ENCODE measurements at places on chromosomes 16 and 17.

DNA sequence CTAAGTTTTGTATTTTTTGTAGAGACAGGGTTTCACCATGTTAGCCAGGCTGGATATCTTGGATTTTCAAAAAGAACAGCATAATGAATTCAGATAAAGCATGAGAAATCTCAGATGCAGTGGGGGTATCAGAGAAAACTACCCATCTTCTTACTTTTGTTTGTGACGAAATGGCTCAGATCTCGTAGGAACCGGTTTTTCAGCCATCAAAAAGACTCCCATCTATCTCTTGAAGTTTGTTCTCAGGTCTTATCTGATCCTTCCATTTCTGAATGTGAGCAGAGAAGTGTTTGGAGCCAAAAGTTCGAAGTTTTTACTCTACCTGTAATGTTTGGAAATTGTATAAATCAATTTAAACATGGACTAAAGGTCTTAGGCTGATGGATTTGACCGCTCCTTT lies 57.2 kb downstream of the LDHD start:
- no peak for DNase-seq

DNA sequence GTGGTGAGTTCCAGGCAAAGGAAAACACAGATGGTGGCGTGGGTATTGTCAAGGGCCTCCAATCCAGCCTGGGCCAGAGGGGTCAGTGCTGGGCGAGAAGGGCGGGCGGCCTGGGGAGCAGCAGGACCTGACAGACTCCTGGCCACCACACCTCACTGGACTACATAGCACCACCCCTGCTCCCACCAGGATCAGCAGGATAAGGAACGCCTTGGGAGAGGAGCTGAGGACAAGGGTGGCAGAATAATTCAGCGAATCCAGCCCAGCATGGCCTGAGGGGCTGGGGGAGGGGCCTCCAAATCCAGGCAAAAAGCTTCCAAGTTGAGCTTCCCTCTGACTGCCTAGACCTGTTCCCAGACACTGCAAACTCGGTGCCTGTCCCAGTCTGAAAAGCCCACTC lies 6.5 kb downstream of the DLX4 start:
- DNase-seq: no peak

DNA sequence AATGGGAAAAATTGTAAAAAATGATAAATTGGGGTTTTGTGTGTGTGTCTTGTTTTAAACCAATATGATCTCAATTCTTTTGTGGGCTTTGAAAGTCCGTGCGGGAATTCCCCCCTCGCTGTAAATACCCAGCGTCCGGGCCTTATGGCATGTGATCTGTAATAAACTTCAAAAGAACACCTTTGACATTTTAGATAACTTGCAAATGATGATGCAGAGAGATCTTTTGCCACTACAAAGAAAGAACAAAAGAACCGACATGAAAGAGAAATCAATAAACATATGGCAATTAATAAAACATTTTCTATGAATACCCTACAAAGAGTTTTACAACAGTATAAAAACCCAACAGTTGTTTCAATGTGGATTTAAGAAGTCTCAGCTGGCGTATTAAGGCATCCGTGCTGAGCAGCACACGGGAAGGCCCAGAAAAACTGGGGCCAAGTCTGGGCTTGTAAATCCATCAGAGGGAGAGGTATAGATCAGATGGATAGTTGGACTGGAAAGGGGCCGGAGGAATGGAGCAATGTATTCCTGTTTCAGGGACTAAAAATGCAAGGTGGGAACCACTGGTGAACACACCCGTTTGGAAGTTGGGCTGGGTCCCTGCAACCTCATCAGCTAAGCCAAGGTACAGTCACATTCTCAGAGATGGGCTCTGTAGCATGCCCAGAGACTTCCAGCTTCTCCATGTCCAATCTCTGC lies 115.2 kb downstream of the IRX5 start:
- DNase-seq: no peak

DNA sequence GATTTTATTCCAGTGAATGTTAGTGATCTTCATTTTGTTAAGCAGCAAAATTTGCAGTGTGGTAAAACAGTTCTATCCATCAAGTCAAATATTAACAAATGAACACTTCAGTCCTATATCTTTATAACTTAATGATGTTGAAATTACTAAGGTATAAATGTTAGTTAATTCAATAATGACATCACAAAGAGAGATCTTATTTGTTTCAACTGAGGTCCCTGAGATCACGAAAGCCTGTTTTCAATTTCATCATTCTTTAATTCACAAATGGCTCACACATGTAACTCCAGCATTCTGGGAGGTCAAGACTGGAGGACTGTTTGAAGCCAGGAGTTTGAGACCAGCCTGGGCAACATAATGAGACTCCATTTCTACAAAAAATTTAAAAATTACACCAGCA lies 13.9 kb downstream of the SMURF2 start:
- DNase-seq: no peak

- no peak for DNase-seq
These were observed 13.9 kb upstream of the KRTAP17-1 start for GRCh38 chr17:41329279-41329948.

- no peak for DNase-seq
These were observed 6.8 kb upstream of the FLYWCH1 start for GRCh38 chr16:2904922-2905240.

DNA sequence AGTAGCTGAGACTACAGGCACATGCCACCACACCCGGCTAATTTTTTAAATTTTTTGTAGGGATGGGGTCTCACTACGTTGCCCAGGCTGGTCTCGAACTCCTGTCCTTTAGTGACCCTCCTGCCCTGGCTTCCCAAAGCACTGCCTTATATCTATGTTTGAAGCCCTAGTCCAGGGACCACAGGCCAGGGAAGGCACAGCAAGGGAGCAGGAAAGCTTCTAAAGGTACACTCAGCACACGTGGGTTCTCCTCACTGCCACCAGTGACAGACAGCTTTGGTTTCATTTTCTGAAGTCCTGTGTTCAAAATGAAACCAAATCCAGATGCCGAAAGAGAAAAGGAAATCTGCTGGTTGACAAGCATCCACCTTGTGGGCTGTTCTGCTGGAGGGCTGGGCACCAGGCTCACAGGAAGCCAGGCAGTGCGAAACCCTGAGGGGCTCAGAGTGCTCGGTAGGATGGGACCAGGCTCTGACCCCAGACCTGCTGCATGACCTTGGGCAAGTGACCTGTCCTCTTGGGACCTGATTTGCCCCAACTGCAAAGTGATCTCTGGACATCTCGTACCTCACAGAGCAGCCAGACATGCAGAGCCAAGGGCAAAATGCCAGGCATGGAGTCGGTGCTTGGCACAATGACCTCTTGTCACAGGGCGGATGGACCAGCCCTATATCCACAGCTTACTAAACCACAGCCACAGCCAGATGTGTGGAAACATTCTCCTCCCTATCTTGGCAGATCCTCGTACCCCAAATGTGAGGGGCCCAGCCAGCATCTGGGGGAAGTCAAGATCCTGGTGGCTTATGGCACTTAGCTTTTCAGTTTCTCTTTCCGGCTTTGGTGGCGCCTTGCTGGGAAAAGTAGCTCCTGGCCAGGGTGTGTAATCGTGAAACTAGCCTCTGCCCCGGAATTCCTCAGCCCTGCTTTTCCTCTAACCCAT lies 2.8 kb upstream of the SOCS1 start:
- peak; percentile 88 for DNase-seq

GRCh38 chr17:19705771-19706770 lies 10.3 kb downstream of the SLC47A2 start:
- no peak for DNase-seq

DNA sequence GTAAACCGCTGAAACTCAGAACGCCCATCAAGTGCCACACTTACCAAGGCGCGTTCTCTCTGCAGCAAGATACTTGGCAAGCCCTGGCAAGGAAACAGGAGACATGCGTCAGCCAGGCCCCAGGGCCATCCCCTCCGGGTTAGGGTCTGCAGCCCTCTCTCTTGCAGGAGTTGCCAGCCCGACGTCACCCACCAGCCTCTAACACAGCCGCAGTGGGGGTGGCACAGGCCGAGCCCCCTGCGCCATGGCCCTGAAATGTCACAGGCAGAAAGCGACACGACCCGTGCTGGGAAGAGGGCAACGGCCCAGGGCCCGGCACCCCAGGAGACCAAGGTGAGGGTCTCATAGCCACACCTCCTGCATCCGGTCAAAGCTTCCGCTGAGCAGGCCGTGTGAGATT lies 21.9 kb downstream of the ELAC2 start:
- DNase-seq: no peak

DNA sequence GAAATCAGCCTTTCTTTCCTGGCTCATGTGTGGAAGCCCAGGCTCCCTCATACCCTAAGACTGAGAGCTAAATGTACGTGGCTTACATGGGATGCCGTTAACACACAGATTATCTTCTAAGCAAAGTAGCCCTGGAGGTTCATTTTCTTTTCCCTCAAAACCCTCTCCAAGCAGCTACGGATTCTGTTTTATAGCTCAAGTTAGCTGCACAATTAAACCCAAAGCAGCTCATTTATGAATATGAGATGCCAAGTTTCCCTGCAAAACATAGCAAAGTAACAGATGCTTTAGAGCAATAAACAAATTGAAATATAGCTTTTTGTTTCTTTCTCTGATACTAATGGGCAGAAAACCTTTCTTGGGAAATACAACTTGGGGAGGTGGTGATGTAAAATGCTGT lies 72.0 kb downstream of the HS3ST2 start:
- no peak for DNase-seq

DNA sequence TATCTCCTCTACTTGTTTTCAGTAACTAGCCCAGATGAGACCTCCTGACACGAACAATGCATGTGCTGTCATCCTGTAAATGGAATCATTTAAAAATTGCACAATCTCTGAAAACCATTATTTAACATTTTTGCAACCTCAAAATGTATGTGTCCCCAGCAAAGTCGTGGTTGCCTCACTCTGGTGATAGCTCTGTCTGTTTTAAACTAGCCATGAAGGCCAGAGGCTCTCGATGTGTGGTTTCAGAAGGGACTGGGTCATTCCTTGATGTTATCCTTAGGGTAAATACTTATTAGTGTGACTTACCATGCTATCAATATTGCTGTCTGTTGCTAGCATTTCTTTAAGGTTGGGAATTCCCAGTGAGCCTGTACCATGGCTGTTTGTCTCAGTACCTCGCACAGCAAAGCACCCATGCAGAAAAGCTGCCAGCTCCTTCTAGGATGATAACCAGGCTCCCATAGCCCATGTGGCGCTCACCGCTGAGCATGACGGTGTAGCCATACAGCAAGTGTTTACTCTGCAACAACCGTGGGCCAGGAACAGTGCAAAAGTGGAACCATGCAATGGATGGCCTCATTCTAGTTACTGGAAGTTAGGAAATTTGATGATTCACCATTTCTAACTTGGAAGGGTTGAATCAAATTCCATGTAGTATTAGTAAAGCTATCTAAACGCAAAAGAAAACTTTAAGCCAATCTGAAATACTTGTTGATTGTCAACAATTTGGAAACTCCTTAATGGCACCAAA lies 2.9 kb upstream of the PGS1 start:
- DNase-seq: no peak

DNA sequence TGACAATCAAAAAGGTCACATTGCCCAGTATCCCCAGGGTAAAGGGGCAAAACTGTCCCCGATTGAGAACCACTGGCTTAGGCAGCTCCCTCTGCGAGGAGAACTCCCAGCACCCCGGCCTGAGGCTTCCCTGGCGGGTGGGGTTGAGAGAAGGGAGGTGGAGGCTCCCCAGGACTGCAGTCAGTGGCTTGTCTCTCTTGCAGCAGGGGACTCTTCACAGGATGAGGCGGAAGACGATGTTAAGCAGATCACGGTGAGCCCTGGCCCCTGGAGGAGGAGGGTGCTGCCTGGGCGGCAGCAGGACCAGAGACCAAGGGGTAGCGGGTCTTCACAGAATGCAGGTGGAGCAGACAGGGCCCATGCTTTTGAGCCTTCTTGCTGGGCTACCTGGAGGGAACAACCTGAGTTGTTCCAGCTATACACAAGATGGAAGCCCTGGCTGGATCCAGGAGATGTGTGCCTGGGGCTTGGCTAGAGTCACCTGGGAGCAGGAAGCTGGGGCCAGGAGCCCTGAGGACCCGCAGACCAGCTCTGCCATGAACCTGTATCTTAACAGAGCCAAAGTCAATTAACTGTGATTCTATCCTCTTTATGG lies 16.8 kb downstream of the POLR3E start:
- no peak for DNase-seq

- no peak for DNase-seq
These were observed 13.9 kb upstream of the HES7 start for GRCh38 chr17:8137645-8138373.

GRCh38 chr16:23959752-23960072 lies 123.9 kb downstream of the PRKCB start:
- DNase-seq: no peak

DNA sequence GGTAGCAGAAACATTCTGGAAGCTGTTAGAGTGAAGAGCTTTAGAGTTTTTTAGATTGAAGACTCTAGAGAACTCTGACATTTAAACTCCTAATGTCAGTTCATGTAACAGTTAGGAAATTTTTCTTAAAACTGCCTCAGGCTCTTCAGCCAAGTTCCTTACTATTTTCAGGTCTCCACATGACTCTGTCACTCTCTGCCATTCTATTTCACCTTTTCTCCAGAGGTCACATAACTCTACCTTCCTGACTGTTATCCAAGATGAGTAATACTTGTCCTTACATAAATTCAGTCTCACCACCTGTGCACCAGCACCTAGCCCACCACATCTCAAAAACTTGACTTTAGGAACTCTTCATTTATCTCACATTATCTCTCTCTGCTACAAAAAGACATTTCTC lies 347.1 kb upstream of the CA10 start:
- no peak for DNase-seq

DNA sequence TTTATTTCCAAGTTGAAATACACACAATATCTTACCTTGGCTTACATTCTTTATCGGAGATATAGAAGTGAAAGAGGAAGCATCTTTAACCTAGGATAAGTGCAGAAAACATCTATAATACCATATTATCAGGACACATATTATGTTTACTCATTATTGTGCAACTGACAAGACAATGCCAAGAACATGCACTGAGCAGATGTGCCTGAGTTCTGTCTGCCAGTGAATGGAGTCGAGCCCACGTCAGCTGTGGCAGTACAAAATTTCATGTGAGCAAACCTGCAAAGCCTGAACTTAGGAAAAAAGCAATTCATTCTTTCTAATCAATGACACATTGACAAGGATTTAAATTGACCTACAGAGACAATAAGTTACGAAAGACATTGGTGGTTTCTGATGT lies 154.4 kb downstream of the AXIN2 start:
- no peak for DNase-seq

DNA sequence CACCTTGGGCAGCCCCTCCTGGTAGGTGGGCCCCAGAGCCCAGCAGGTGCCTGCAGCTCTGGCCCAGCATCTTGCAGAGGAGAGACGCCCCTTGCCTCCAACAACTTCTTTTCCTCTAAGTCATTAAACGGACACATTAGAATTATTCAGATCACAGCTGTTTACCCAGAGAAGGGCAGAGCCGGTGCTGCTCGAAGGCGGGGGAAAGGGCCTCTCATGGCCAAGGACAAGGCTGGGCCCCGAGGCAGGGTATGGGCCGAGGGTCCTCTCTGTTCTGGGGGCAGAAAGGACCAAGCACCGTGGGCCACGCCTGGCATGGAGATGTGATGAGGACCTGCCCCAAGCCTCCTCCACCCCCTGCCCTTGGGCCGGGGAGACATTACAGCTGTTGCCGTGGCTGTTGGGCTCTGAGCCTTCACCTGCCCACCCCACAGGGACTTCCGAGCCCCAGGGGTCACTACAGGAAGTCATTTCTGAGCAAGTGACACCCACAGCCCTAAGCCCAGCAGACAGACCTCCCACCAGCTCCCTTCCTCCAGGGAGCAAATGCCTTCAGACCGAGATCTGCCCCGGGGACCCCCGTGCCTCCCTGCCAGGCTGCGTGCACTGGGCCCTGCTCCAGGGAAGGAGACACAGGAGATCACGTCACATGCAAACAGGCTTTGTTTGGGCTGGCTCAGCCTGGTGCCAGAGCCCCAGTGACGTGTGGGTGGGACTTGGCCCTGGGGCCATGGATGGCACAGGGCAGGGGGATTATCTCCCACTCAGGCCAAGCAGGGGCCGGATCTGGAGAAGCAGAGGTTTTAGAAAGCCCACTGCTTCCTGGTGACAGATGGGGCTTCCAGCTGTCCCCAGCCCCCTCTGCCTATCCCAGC lies 699 bp upstream of the PVALEF start:
- DNase-seq: no peak
